DMS53 (cell line): ENCODE measurements at places on chromosomes 7 and 10.

GRCh38 chr10:133039107-133039802, 48.5 kb upstream of the ADGRA1 start:
- no peak for DNase-seq

GRCh38 chr10:88207121-88207546, 343.7 kb downstream of the PTEN start:
- no peak for DNase-seq

DNA sequence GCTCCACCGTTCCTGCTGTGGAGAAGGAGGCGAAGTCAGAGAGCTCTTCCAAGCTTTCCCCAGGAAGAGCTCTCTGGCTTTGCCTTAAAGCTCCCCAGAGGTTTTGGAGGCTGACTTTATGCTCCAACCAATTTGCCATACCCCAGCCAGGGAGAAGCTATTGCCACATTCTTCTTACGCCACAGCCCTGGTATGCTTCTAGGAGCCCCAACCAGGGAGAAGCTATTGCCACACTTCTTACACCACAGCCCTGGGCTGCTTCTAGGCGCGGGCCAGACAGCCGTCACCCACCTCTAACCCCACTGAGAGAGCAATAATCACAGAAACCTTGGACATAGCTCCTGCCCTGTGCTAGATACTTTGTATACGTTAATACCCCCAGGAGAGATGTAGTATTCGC, 951 bp downstream of the ELOVL3 start:
- no peak for DNase-seq

GRCh38 chr7:38669965-38670520, 38.9 kb upstream of the AMPH start:
- DNase-seq: peak; percentile 33

DNA sequence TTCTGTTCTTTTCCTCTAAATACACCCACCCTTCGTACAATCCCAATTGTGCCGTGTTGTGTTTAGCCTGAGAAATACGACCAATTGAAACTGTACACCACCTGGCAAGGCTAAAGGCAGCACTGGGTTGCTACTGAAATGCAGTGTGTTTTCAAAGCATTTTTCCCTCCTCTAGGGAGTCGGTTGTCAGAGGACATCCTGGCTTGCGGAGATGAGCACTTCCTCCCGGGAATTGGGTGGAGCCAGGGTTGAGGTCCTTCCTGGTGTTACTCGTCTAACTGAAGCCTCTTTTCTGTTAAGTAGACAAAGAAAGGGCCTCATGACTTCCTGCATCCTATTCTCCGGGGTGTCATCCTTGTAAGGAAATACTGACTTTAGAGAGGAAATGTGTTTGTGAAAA, 133.5 kb downstream of the MTPAP start:
- no peak for DNase-seq

- DNase-seq: no peak
Measured at GRCh38 chr10:115157357-115157756, 64.2 kb downstream of the ATRNL1 start.

DNA sequence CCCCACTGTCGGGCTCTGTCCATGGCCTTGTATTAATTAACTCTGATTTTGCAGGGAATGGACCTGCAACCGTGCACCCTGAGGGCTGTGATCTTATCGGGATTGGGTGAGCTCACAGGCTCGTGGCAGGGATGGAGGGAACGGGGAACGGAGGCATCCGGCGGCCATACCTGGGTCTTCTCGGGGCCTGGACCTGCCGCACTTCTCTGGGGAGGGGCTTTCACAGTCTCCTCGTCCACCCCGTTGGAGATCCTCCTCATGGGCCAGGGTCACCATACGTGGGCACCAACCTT, 57.5 kb upstream of the SHH start:
- no peak for DNase-seq

- no peak for DNase-seq
Measured at GRCh38 chr7:139095194-139095659, 14.3 kb downstream of the ZC3HAV1 start.
